Right lobe of liver (tissue), 6 donors: ENCODE measurements at places on chromosomes 11 and 22. TPM values are rescaled to one million over a fixed set of nuclear protein-coding genes. Genes with fewer than 3 reads are reported as not detected.
A peak's percentile ranks its signal among the peaks of the same experiment; 100 is the strongest.

DNA sequence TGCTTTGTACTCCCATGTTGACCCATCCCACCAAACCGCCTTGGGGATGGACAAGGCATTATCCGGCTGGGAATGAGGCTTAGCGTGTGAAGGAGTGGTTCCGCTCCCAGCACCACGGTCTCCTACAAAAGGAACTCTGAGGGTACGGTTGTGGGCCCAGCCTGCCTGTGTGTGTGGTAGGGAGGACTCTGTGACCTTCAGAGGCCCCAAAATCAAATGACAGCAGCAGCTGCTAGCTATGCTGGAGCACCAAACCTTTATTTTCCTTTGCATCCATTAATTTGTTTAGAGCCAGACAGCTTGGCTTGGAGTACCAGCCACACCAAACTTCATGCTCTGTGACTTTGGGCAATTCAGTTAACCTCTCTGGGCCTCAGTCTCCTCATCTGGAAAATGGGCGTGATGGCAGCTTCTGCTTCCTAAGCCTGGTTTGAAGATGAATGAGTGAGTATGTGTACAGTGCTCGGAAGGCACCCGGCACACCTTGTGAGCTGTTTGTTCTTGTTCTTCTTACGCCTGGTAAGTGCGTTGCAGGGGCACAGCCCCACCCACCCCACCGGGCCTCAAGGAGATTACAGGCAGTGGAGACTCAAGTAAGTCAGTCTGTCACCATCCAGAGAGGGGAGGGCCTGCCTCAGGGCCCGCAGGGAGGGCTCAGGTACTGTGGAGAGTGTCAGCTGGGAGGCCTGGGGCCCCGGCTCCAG lies 25.3 kb downstream of the MB start:
- DNase-seq, result peak; percentile 26

DNA sequence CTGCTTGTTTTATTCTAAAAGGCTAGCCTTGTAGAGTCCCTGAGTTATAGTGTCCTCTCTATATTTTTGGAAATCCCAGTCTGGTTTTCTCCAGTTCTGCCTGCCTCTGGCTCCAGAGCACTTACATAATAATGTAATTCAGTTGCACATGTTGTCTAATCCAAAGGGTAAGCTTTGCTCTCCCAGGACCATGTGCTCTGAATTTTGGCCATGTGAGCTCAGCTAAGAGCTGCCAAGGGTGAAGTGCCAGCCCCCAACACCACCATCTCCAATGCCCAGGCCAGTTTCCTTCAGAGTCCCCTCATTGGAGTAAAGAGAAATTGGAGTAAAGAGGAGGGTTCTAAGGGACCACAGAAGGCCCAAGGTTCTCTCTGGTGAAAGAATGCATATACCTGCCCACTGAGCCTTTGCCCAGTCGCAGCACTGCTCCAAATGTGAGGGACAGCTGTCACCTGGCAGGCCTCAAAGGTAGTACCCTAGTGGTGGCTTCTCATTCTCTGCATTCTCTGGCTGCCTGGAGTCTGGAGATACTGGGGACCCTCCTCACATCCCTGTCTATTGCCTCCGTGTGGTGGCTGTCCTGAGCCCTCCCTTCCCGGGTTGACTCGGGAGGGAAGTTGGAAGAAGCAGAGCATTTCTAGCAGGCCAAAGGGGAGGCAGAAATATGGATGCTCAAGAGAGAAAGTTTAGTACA lies 4.9 kb downstream of the CRY2 start:
- DNase-seq, result peak; percentile 84

- DNase-seq, result no peak
Observed at GRCh38 chr11:4491878-4492606, 9.6 kb downstream of the OR52K1 start.

DNA sequence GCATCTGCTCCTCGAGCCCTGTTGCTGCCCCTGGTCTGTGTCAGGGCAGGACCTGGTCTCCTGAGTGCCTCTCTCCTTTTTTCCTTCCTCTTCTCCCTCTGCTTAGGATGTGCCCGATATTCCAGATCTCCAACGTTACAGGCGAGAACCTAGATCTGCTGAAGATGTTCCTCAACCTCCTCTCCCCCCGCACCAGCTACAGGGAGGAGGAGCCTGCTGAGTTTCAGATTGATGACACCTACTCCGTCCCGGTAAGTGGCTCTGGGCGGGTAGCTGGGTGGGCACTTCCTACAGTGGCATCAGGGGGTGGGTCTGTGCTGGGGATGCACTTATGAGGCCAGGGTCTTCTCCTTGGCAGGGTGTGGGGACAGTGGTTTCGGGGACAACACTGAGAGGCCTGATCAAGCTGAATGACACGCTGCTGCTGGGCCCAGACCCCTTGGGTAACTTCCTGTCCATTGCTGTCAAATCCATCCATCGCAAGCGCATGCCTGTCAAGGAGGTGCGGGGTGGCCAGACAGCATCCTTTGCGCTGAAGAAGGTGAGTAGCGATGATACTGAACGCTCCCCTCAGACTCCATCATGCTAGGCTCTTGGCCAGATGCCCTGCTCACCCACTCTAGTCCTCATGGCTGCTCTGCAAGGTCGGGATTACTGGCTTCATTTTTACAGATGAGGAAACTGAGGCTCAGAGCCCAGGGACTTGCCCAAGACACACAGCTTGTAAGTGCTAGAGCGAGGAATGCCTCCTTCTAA lies 20.3 kb downstream of the GTPBP1 start:
- no peak for DNase-seq

DNA sequence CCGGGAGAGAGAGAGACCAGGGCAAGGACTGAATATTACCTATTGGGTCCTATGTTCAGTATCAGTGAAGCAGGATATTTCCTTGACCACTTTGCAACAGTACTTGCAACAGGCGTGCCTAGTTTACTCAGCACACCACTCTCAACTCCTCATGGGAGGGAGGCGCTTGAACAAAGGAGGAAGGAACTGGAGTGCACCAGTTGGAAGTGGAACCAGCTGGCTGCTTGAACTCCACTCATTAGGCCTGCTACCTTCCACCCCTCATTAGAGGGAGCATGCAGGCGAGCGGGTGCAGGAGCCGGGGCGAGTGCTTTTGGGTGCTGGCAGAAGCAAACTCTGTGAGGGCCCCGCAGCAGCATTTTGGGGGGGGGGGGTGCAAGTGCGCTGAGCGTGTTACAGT lies 1369.6 kb upstream of the RAG2 start:
- DNase-seq, result no peak

DNA sequence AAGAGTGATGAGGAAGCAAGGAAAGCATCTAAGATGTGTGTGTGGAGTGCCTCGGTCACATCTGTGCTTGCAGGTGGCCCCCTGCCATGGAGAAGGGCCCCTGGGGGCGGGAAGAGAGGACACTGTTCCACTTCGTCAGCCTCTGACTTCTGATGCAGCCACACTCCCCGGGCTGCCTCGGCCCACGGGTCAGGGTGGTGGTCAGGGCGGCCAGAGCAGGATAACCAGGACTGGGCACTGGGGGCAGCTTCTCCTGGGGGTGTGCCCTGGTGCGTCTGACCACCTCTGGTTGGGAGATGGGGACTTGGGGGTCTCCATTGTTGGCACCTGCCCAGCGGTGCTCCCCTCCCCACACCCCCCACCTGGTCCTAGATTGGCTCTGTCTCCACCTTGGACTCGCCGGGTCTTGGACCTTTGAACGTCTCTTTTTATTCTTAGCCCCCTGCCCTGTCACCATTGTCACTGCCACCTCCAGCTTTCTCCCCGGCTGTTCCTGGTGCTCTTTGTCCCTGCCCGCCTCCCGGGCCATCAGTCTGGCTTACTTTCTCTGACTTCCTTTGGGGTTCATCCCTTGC lies 114.4 kb downstream of the KIAA1671 start:
- no peak for DNase-seq

DNA sequence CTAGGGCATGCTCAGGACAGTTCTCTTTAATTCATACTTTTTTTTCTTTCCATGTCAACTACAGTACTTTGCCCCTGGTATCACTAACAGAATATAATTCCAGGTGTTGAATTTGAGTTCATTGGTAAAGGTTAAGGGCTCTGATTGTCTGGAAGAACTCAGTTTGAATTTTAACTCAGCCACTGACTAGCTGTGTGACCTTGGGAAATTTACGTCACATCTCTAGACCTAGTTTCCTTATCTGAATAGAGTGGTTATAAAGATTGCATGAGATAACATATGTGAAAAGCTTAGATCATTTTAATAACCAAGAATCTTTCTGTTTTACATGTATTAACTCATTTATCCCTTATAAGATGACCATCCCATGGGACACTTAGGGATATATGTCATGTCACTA lies 15.8 kb upstream of the ZC3H12C start:
- no peak for DNase-seq

GRCh38 chr22:38398609-38399461 lies 56.2 kb downstream of the KCNJ4 start:
- DNase-seq, result peak; percentile 92

DNA sequence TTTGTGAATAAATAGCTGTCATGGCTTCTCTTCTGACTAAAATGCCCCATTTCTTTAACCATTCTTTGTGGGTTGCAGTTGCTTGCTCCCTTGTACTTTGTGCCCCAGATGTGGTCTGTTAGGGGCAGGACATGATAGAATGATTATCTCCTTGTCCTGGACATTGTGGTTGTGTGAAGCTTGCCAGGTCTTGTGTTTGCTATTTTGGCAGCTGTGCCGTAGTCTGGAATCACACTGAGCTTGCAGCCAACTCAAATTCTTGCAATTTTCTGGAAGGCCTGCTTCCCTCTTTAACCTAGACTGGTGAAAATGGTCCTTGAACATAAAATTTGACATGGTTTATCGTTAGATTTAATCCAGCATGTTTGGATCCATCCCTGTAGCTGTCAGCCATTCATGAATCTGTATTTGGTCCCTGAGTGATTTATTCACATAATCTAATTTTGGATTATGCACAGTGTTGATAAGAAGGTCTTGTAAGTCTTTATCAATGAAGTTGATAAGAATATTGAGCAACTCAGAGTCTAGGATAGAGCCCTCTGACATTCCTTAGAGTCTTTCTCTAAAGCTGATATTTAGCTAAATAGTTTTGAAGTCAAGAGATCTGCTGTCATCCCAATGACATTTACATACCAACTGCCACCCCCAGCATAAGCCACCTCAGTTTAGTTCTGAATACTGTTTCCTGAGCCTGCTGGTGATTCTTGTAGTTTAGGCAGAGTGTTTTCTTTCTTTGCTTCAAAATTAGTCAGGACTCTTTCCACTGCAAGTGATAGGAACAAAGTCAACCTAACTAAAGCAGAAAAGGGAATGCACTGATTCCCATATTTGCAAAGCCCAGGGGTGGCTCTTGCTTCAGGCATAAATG lies 9.8 kb downstream of the SPON1 start:
- no peak for DNase-seq

DNA sequence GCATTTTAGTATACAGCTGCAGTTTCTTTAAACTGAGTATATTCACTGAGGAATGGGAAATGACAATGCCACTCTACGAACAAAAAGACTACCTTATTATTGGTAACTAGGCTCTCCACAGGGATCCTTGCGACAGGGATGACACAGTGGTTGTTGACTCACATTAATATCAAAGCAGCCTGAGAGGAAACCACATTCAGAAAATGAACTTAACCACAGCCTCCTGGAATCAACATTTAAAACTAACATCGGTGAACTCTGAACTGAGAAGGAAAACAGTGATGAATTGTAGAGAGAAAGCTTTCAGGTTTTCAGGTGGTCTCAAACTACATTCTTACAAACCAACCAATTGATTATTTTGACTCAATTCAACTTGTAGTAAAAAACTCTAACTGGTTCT lies 90.3 kb upstream of the MTMR2 start:
- no peak for DNase-seq

DNA sequence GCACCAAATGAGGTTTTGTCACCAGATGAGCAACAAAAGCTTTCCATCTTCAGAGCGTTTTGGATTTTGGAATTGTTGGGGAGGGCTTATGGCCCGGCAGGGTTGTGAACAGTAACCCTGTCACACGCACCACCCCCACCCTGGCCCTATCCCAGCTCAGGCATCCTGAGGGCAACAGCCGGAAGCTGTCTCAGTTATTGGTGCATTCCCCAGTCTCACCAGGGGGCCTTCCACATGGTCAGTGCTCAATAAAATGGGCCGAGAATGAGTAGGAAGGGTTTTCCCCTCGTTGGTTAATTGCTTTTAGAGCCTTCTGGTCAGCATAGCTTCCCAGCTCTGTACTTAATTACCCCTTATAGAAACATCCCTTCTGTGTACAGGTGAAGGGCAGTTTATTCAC lies 46.0 kb downstream of the LRP5 start:
- no peak for DNase-seq

- DNase-seq, result no peak
Observed at GRCh38 chr11:16070573-16070972, 285.8 kb downstream of the SOX6 start.

DNA sequence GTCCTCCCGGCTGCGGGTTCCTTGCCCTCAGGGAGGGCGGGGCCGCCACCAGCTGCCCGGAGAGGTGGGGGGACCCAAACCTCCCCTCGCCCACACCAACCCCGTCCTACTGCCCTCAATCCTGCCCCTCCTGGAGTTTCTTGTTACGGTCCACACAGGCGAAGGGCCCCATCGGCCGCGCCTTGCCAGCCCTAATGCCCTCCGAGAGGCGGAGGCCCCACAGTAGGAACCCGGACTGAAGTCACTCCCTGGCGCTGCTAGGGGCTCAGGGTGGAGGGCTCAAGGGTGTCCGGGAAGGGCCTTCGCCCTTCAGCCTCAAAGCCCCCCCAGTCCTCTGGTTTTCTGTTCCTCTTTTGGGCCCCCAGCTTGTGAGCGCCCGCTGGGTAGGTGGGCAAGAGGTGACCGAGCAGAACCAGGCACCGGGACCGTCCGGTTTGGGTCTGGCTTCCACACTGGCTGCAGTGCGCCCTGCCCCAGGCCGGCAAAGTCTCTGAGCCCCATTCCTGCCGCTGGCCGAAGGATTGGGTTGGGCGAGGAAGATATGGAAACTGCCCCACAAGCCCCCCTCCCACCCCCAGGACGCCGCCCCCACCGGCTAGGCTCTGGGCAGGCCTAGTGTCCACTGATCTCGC lies 24.5 kb downstream of the DUSP8 start:
- no peak for DNase-seq

DNA sequence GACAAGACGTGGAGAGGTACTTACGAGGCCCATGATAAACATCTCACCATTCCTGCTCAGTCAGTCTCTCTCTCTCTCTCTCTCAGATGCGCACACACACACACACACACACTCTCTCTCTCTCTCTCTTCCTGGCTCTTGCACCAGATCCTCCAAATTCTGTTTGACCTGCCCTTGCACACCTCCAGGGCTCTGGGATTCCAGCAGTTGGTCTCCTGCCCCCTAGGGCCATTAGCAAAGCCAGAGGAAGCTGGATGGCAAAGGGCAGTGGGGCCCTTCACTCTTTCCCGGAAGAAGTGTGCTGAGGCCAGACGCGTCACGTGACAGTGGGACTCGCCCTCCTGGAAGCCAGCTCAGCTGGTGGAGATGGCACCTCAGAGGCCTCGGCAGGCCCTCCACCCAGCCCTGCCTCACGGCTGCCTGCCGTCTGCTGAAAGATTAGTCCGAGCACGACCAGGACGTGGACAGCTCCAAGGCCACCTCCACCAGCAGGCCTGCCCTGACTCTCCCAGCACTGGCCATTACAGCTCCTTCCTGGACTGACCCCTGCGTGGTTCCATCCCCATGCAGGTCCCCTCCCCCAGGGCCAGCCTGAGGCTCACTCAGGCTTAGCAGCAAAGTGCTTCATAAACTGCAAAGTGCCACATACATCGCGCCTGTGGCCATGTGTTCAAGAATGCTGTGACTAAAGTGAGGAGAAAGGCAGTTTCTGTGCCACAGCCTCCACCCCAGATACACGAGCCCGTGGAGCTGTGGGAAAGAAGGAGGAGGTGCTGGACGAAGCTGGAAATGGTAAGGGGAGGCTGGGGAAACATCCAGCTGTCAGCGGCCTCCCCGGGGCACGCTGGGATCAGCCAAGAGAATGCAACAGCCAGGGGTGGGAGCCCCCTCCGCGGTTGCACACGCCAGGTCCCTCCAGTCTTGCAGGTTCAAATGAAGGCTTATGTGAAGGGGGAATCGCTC lies 3.7 kb downstream of the PDGFB start:
- DNase-seq, result no peak

HPX gene
- total RNA-seq, result 5,245 TPM
